Trophoblast cell (in vitro differentiated cells and primary cell): ENCODE measurements at places on chromosomes 5 and 9.
A peak's percentile ranks its signal among the peaks of the same experiment; 100 is the strongest.

- no peak for DNase-seq
Measured at GRCh38 chr5:164741376-164741775, 1236.0 kb downstream of the MAT2B start.

- DNase-seq = no peak
Measured at GRCh38 chr9:81078555-81078954, 610.8 kb downstream of the TLE1 start.

DNA sequence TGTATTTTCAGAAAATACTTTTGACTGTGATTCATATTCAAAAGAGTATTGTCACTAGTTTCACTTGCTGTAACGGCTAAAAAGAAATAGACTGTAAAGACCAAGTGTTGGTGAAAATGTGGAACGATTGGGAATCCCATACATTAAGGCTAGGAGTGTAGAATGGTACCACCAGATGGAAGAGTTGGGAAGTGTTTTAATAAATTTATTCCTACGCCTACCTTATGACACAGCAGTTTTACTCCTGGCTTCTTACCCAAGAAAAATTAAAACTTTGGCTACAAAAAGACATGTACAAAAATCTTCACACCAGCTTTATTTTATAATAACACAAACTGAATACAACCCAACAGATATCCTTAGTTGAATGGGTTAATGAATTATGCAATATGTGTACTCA is 256.2 kb downstream of the TAF11L14 start:
- no peak for DNase-seq

GRCh38 chr5:52181403-52181802 is 606.3 kb upstream of the ITGA1 start:
- DNase-seq = no peak

DNA sequence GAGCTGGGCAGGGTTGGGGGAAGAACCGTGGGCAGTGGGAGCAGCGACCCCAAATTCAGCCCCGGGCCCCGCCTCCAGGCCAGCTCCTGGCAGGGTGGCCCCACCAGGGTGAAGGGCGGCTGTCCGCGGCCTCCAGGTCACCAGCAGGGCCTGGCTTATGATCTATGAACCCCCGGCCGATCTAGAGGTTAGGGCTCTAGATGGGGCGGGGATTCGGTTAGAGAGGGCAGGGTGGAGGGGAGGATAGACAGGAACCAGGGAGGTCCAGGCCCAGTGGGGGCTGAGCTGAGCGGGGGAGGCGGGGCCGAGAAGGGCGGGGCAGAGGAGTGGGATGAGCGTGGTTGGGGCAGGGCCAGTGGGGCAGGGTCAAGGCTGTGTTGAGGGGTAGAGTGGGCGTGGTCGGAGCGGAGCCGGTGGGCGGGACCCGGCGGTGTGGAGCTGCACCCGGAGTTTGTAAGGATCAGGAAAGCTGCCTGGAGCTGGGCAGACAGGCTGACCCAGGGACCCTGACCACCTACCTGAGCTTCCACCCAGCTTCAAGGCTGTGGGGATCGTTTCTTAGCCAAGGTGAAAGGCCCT is 29.3 kb upstream of the OBP2B start:
- DNase-seq = peak; percentile 39

- DNase-seq = no peak
Measured at GRCh38 chr5:10550222-10550995, 13.5 kb upstream of the ANKRD33B start.

- no peak for DNase-seq
Measured at GRCh38 chr5:10423022-10423421, 18.7 kb upstream of the ROPN1L start.

- DNase-seq = no peak
Measured at GRCh38 chr9:112582371-112583262, 96.0 kb downstream of the KIAA1958 start.
